NCI-H2081 (cell line): ENCODE measurements at places on chromosomes 1 and 21.

GRCh38 chr1:54248966-54249365 lies 49.0 kb downstream of the MRPL37 start:
- no peak for DNase-seq

DNA sequence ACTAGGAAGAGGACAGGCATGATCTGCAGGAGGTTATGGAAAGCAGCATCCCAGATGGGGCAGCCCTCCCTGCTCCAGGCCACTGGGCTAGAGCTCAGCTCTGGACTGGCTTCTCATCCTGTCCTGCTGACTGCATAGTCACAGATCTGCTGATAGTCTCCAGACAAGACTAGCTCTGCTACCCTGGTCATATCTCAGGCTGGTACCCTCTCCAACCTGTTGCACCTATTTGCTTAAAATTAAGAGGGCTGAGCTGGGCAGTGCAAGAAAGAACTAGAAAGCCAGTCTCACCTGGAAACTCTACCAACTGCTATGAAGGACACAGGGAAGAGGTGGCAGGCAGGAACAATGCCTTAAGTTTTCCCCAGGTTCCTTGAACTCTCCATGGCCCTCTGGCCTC lies 40.4 kb downstream of the ITPKB start:
- no peak for DNase-seq

DNA sequence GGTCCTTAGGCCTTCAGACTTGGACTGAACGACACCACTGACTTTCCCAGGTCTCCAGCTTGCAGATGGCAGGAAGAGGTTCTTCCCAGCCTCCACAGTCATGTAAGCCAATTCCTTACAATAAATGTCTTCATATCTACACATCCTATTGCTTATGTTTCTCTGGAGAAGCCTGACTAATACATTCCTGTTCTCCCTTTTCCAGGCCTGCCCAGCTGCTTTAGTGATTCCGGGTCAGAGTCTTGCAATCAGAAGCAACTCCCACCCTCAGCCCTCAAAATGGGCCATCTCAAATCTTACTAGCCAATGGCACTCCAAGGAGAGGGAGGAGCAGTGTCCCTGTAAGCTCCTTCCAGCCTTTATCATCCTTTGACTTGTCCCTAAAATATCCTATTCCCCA lies 16.4 kb upstream of the CPT2 start:
- DNase-seq: no peak

- no peak for DNase-seq
These were observed 10.9 kb upstream of the CCT8 start for GRCh38 chr21:29084372-29084771.

DNA sequence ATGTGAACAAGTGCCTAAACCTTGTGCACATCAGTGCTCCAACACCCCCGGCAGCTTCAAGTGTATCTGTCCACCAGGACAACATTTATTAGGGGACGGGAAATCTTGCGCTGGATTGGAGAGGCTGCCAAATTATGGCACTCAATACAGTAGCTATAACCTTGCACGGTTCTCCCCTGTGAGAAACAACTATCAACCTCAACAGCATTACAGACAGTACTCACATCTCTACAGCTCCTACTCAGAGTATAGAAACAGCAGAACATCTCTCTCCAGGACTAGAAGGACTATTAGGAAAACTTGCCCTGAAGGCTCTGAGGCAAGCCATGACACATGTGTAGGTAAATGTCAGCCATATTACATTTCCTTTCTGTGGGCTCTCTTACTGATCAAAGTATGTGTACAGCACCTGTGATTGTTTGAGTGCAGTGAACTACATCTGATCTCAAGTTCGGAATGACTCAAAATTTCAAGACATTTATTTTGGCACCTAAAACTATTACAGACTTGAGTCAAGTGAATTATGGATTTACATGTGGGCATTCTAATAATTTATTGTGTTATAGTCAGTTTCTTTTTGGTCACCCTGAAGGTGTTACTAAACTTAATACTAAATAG lies 196.5 kb downstream of the TPR start:
- no peak for DNase-seq

GRCh38 chr1:38326135-38326534 lies 279.5 kb upstream of the POU3F1 start:
- no peak for DNase-seq

DNA sequence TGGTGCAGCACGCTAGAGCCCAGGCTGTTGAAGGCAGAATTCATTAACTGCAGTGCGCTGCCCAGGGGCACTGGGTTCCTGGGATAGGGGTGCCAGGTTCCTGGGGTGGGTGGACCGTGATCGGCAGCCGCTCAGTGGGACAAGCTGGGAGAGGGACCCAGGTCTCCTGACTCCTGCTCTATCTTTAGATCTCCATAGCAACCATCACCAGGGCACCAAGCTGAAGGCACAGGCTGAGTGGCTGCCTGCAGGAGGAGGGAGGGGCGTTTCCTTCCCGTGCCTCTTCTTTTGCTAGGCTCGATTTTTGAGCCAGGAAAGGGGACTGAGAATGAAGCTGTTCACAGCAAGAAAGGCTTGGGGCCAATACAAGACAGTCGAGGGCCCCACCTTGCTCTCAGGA lies 20.9 kb upstream of the CDCP2 start:
- peak; percentile 16 for DNase-seq

- DNase-seq: no peak
These were observed 33.1 kb upstream of the LRRC3 start for GRCh38 chr21:44421901-44422840.

- no peak for DNase-seq
These were observed 76.0 kb downstream of the KIAA0319L start for GRCh38 chr1:35481229-35481628.

DNA sequence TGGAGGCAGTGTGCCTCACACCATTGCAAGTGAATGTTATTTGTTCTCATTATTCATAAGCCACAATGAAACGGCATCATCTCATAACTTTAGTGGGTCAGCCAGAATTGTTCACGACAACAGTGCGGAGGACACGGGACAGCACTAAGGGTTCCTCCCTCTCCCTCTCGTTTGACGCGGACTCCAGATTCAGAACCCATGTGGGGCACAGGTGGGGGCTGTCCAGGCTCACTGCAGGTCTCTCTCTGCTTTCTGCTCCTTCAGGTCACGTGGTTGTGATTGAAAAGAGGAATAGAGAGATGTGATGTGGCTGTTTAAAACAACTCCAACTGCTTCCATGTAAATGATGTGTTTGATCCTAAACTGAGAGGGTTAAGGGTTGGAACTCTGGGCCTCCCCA lies 13.5 kb downstream of the RUNX1 start:
- DNase-seq: no peak

- DNase-seq: no peak
These were observed 123.9 kb downstream of the CYYR1 start for GRCh38 chr21:26449161-26449560.

- no peak for DNase-seq
These were observed 448.8 kb upstream of the BEND5 start for GRCh38 chr1:49225464-49225863.

- no peak for DNase-seq
These were observed 114.0 kb downstream of the PPP1R12B start for GRCh38 chr1:202462342-202463076.

DNA sequence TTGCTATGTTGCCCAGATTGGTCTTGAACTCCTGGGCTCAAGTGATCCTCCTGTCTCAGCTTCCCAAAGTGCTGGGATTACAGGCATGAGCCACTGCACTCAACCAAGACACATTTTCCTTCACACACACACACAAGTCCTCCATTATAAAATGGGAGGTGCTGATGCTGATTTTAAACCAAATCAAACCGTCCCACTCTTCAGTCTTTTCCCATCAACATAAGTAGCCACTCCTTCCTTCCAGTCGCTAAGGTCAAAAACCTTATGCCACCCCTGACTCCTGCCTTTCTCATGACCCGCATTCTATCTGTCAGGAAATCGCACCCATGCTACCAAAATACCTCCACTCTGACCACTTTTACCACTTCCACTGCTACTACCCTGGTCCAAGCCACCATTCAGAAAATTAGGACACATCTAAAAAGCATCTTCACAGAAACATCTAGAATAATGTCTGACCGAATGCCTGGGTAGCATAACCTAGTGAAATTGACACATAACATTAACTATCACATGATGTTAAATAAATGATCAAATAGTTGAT lies 28.0 kb upstream of the IFNGR2 start:
- no peak for DNase-seq

DNA sequence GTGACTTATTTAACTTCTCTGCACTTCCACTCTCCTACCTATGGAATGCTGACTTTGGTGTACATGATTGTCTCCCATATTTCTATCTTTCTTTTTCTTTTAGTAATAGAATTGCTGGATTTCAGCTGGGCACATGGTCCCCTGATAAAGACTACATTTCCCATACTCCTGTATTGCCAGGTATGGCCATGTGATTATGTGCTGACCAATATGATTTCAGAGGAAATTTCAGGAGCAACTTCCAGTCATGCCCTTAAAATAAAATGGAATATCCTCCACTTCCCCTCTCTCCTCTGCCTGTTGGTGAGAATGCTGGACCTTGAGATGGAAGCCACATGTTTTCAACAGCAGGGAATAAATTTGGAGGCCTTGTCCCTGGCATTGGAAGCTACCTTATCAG lies 130.7 kb upstream of the IGSF21 start:
- DNase-seq: no peak

- peak; percentile 5 for DNase-seq
These were observed 360.7 kb downstream of the CAMTA1 start for GRCh38 chr1:7145947-7146346.

DNA sequence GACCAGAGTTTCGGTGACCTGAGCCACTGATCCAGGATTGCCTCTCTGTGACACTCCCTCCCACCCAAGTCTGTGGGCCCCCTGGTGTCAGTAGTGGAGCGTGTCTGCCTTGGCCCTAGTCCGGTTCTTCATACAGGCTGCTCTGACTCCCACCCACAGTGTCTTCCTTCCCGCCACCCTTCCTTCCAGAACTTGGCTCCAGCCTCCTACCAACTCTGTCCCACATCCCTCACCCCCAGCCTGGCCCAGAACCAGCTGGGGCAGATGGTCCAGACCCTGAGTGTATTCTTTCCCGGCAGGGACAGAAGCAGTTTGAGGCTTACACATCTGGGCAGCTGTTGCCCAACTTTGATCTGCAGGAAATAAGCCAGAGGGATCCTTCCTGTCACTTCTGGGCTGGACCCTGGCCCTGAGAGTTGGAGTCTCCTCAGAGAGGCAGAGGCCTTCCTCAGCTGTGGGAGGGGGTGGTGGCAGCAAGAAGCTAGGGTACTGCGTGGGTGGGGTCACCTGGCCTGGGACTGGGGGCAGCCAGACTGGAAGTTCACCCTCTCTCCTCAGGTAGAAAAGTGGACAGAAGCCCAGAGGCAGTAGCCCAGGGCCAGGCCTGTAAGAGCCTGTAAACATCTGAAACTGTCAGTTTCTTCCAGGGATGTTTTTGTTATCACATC lies 43.1 kb upstream of the EPS8L3 start:
- no peak for DNase-seq

DNA sequence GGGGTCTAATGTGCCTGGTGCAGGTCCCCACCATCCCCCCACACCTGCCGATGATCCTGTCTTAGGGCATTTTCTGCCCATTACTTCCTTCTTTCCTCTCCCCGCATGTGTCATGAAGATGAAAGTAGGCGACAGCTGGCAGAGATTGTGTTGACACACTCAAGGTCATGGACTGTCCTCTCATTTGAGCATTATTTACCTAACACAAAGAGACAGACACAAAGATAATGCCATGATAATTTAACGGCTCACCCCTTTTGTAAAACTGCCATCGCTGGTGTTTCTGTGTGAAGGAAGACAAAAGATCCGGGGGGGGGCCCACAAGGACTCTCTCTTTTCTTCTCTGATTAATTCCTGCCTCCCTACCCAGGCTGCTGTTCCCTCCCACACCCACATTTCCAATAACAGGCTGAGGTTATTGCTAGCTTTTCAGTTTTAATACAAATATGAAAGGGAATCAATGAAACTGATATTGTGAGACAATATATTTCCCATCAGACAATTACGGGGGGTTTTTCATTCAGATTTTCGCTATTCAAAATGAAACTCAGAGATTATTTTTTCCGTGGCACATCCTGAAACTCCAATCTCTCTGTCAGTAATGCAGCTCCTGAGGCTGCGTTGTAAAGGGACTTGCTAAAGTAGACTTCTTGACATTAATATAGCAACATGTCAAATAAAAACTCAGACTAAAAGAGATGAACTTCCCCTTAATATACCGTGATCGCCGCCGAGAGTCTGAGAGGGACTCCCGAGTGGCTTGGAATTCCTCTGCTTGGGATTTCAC lies 561.1 kb downstream of the NPHP4 start:
- peak; percentile 27 for DNase-seq

GRCh38 chr1:229669333-229669732 lies 43.3 kb downstream of the URB2 start:
- no peak for DNase-seq
